DMS153 (cell line): ENCODE measurements at places on chromosomes 6 and 20.

DNA sequence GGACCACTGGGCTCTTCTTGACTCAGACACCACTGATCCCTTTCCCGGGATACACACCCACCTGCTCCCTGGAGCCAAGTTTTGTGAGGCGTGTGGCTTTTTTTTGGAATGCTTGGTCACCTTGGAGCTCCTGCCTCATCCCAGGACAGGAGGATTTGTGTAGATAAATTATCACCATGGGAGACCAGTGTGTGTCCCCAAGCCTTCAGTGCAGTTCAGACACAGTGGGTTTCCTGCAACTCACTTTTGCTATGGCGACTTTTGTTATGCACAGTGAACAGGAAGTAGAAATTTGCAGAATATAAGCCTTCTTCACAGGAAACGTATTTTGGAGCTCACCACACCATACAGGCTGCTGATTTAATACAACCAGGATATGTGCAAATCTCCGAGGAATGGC lies 357.4 kb downstream of the PAX1 start:
- DNase-seq: no peak

DNA sequence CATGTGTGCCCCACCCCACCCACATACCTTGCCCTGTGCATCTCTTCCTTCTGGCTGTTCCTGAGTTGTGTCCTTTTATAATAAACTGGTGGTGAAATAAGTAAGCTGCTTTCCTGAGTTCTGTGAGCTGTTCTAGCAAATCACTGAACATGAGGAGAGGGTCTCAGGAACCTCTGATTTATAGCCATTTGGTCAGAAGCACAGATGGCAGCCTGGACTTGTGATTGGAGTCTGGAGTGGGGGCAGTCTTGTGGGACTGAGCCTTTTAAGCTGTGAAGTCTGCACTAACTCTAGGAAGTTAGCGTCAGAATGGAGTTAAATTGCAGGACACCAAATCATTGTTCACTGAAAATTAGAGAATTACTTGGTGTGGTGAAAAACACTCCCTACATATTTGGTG lies 245.4 kb downstream of the LRFN2 start:
- DNase-seq: no peak

DNA sequence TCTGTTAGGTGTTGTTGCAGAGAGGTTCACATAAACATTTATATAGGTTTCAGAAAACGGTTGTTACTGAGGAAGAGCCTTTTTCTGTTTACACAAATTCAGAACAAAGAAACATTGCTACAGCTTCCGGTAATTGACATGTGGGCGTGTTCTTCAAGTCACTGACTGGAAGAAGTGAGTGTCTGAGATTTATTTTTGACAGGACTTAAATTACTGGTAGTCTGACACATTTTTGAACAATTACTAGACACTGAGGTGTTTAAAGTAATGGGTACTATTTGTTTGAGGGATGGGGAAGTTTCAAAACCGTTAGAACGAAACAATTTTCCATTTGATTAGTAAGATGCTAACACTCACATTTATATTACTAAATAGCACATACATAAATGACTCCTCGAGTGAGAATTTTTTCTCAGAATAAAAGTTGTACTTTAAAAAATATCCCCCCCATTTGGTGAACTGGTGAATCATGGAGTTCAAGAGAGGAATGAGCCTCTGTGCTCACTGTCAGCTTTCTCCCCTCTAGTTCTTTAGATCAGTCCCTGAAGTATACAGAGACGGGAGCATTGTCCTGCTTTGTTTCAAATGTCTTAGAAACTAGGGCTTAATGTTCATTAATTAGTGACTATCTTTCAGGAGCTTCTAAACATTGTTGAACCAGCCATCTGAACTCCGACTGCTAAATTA lies 98.7 kb downstream of the TSHZ2 start:
- DNase-seq: peak; percentile 69

- no peak for DNase-seq
Measured at GRCh38 chr6:128388380-128388779, 132.0 kb downstream of the PTPRK start.

DNA sequence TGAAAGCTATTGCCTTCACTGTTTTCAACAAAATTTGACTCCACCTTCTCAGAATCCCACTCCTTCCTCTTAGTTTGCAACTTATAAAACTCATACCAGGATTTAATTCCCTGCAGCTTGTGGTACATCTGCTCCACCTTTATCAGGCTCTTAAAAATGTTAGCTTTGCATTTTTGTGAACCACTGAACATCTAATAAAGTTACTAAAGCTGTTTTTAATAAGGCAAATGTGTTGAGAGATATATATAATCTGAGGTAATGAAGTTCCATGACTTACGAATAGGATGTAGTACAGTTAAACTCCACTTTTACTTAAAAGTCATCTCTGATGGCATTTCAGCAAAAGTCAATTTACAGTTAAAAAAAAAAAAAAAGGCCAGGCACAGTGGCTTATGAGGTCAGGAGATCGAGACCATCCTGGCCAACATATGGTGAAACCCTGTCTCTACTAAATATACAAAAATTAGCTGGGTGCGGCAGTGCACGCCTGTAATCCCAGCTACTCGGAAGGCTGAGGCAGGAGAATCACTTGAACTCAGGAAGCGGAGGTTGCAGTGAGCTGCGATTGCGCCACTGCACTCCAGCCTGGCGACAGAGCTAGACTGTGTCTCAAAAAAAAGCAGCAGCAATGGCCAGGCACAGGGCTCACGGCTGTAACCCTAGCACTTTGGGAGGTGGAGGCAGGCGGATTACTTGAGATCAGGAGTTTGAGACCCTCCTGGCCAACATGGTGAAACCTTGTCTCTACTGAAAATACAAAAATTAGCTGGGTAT lies 106.2 kb downstream of the KIF13A start:
- no peak for DNase-seq

DNA sequence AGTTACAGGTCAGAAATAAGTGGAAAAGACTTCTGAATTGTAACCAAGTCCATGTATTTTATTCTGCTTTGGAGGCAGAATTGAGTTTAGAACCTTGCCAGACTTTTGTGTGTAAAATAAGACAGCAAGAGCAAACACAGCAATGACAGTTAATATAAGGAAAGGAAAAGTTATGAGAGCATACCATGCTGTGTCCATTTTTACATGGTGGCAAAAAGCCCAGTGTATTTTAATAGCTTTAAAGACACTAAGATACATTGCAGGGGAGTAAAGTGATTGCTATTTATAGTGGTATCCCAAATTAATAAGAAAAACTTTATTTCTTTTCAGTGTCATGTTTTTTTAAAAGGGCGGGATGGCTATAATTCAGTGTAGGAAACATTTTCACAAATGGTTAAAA lies 45.2 kb downstream of the CDC5L start:
- DNase-seq: no peak

DNA sequence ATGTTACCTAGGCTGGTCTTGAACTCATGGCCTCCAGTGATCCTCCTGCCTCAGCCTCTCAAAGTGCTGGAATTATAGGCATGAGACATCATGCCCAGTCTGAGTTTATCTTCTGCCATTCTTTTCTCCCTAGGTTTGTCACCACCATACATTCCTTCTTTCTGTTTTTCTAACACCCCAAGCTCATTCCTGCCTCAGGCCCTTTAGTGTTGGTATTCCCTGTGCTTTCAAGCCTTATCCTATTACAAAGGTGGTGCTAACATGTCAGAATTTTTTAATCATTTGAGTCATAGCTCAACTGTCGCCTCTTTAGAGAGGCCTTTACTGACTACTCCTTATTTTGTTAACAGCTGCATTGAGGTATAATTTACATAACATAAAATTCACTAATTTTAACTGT lies 221.1 kb upstream of the PRSS16 start:
- DNase-seq: no peak
